ENCODE measurements at places on chromosomes 1 and 21. TPM values are rescaled to one million over a fixed set of nuclear protein-coding genes. Genes with fewer than 3 reads are reported as not detected.

The AK4 gene
- 11.9 TPM for total RNA-seq

The PRAMEF18 gene
- not detected for total RNA-seq

- DNase-seq, result no peak
These were observed 17.1 kb upstream of the XPR1 start for GRCh38 chr1:180614730-180615129.

The CKS1B gene
- 12.2 TPM for total RNA-seq

DNA sequence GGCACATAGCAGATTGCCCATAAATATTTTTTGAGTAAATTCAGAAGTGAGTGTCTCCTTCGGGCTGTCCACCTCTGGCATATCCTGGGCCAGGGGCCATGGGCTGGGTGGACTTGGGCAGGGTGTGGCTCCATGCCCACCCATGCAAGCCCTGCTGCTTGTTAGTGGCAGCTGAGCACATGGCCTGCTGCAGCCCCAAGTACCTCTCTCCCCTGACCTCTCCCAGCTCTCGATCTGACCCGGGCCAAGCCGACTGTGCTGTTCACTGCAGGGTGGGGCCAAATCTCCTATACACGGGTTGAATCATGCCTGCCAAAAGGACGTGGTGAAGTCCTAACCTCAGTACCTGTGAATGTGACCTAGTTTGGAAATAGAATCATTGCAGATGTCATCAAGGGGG lies 132.5 kb upstream of the C1orf174 start:
- no peak for DNase-seq

The RXFP4 gene
- total RNA-seq, result not detected
